ENCODE measurements at places on chromosomes 11 and 22. TPM values are rescaled to one million over a fixed set of nuclear protein-coding genes. Genes with fewer than 3 reads are reported as not detected.

DNA sequence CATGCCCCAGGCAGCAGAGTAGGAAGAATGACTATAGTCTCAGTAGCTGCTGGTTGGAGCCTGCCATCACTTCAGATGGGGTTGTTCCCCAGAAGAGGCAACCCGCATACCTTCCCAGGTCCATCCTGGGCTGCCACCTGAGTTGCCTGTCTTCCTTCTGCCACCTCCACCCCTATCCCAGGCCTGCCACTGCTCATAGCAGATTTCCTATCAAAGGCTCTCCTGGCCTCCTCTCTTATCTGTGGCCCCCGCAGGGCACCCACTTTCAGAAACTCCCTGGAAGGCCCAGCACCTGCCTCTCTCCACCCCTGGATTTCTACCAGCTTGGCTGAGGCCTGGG lies 649 bp upstream of the NR1H3 start:
- no peak for DNase-seq

The TSG101 gene
- total RNA-seq = 20.3 TPM

DNA sequence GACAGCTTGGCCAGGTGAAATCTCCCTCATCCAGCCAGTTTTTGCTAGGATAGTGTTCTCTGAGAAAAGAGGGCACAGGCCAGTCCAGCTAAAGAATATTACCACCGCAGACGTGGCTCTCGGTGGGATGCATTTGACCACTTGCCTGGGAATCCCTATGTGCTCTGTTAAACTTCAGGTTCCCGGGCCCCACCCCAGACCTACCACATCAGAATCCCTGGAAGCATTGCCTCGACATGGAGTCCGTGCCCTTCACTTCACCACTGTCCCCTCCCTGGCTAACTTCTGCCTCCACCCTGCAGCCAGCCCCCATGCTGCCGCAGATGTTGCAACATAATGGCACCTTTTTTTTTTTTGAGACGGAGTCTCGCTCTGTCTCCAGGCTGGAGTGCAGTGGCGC lies 56.9 kb upstream of the EMID1 start:
- DNase-seq = no peak

DNA sequence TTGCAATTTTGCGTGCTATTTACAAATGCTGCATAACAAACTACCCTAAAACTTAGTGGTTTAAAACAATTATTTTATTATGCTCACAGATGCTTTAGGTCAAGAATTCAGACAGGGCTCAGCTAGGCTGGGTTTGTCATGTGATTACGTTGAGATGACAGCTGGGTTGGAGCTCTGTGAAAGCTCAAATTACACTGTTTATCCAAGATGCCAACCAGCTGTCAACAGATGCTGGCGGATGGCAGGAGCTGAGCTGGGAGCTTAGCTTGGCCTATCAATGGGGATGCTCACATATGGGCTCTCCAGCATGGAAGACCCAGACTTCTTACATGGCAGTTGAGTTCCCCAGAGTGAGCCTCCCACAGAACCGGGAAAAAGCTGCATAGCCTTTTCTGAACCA lies 62.7 kb downstream of the STK33 start:
- DNase-seq = no peak

GRCh38 chr11:67409781-67410368 lies 5.6 kb upstream of the CARNS1 start:
- DNase-seq = no peak

The POU2AF1 gene
- total RNA-seq = 0.11 TPM

GRCh38 chr11:124320097-124320496 lies at the start of gene OR8D2:
Gene OR8D2, minus strand, starts transcription at chr11:124320197. Its CDS starts 0 bp downstream, at chr11:124320197.
- DNase-seq = no peak

DNA sequence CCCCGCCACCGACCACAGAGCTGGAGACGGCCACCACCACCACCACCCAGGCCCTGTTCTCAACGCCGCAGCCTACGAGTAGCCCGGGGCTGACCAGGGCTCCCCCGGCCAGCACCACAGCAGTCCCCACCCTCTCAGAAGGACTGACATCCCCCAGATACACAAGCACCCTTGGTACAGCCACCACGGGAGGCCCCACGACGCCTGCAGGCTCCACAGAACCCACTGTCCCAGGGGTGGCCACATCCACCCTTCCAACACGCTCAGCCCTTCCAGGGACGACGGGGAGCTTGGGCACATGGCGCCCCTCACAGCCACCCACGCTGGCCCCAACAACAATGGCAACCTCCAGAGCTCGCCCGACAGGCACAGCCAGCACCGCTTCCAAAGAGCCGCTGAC lies 18.8 kb downstream of the MUC5B start:
- no peak for DNase-seq

DNA sequence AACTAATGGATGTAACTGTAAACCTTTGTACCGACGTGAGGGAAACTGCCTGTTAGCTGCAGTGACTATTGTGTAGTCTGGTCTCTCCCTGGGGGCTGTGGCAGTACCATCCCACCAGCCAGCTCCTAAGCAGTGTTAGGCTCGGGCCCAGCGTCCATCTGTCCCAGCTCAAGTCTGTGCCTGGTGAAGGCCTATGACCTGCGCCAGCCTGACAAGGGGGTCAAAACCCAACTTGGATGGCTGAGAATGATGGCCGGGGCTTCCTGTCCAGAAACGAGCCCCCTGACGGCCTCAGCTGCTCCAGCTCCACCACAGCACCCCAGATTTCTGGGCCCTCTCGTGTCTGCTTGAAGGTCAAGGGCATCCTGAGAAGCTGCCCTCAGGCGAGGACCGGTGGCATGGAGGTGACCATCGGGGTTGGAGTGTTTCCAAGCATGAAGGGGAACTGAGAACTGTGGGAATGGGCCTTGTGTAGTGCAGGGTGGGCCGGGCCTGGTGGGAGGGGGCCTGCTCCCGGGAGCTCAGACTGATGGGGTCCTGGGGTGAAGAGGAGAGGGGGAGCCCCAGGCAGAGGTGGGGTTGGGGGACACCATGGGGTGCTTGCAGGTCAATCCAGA lies 14.3 kb upstream of the SPI1 start:
- no peak for DNase-seq

GRCh38 chr11:92837595-92837994 lies 131.9 kb upstream of the MTNR1B start:
- DNase-seq = no peak

The TRIM6 gene
- total RNA-seq = 0.64 TPM

GRCh38 chr11:34149274-34149673 lies 43.8 kb downstream of the NAT10 start:
- DNase-seq = no peak

DNA sequence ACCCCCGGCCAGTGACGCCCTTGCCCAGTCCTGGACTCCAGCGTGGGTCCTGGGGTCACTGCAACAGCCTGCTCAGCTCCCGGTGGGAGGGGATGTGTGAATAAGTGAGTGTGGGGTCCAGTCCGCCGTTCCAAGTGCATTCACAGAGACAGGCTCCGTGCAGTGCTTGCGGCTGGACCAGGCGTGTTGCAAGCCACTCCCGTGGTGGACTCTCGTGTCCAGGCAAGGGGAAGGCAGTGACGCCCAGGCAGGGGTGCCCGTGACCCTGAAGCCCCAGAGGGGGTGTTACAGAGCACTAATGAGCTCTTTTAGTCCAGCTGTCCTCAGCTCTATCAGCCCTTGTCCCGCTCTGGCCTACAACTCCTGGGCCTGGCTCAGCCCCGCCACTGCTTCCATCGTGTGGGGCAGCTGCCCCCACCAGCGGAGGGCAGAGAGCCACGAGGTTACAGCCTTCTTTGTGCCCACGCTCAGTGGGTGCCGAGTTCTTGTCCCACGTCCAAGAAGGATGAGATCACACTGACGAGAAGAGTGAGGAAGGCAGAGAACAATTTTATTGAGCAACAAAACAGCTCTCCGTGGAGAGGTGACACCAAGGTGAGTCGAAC lies 1807.5 kb downstream of the LRRC4C start:
- no peak for DNase-seq

The MIF gene
- total RNA-seq = 527 TPM

DNA sequence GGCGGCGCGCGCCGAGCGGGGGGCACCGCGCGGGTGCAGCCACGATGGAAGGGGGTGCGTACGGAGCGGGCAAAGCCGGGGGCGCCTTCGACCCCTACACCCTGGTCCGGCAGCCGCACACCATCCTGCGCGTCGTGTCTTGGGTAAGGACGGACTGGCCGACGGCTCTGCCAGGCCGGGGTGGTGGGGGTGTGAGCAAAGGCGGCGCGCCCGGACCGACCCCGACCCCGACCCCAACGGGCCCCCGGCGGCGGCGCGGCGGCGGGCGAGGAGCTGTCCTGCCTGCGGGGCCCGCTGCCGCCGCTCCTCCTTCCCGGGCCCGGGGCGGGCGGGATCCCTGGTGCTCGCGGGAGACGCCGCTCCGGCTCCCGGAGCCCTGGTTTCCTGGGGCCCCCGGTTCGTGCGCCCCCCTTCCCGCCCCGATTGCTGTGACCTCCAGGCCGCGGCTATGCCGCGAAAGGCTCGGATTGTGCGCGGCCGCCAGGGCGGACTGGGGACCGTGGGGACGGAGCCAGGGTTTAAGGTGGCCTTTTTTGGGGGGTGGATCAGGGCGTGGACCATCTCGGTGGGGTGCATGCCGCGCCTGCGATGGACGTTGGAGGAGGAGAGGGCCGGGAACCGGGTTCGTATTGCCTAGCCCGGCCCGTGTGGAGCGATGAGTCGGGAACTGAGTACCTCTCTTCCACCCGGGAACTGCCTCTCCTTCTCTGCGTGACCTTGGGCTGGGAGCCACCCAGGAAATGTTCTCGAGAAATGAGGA lies at the start of gene SYNGR1:
Gene SYNGR1, plus strand, starts transcription at position 25 of the 760 bp plus-strand sequence. Its CDS starts 20 bp downstream, at position 45.
- no peak for DNase-seq

The H19 gene
- total RNA-seq = 539 TPM

The PHLDA2 gene
- total RNA-seq = not detected
